ENCODE measurements at places on chromosomes 1 and 21.

DNA sequence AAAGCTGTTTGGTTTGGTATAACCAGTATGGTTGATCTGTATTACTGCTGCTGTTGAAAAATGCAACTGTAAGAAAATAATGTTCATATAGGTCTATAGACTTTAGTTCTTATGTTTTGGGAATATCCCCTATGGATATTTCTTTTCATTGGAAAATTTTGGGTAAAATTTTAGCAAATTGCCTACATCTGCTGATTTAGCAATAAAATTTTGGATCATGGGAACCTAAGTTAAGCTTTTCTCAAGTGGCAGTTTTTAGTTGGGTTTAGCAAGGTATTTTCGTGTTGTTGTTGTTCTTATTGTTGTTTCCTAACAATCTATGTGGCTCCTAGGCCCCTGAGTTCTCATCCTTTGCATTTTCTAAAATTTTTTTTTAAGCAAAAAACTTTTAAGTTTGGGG is 167.1 kb downstream of the PHTF1 start:
- no peak for DNase-seq

- DNase-seq: no peak
Measured at GRCh38 chr1:54516249-54516920, 31.6 kb upstream of the ACOT11 start.

- DNase-seq: no peak
Measured at GRCh38 chr1:227541796-227542152, 21.6 kb upstream of the ZNF678 start.

DNA sequence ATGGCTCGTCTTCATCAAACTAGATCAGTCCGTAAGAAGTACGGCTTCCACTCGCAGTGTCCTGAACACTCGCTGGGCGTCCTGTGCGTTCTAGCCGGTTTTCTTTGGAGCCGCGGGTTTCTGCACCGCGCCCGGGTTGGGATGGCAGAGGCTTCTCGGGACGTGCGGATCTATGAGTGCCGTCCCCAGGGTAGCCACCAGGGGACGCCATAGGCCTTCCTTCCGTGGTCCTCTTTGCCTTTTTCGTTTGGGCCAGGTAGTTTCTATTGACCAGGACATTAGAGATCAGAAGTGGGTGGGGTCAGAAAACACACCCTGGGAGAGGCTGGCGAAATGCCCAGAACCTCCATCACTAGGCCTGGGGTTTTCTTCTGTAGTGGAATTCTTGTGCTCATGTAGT is 273.8 kb downstream of the FAM72C start:
- no peak for DNase-seq

GRCh38 chr1:175630076-175630475 is 113.3 kb downstream of the TNR start:
- DNase-seq: no peak

- no peak for DNase-seq
Measured at GRCh38 chr1:5526385-5526750, 465.9 kb downstream of the NPHP4 start.

- no peak for DNase-seq
Measured at GRCh38 chr1:209304166-209304565, 279.3 kb upstream of the CAMK1G start.

DNA sequence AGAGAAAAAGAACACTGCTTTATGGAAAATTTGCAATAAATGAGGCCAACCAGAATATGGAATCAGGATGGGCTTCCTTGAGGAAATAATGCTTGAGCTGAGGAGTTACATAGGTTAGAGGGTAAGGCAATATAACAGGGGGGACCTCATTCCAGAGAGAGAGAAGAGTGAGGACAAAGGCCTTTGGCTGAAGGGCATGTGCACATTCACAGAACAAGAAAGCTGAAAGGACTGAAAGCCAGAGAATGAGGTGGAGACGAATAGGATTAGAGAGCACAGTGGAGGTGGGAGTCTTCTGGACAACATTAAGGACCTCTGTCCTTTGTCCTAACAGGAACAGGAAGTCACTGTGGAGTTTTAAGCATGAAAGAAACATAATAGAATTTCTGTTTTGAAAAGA is 60.7 kb upstream of the MROH9 start:
- no peak for DNase-seq

DNA sequence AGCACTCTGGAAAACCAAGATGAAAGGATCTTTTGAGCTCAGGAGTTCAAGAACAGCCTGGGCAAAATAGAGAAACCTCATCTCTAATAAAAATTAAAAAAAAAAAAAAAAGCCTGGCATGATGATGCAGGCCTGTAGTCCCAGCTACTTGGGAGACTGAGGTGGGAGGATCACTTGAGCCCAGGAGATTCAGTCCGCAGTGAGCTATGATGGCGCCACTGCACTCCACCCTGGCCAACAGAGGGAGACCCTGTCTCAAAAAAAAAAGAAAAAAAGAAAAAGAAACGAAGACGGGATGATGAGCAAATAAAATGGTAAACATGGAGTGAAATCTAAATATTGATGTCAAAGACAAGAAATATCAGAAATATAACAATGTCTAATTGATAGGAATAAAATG is 31.6 kb downstream of the ATP2B4 start:
- DNase-seq: no peak

GRCh38 chr1:52599236-52599635 is 2.9 kb upstream of the GPX7 start:
- DNase-seq: no peak

DNA sequence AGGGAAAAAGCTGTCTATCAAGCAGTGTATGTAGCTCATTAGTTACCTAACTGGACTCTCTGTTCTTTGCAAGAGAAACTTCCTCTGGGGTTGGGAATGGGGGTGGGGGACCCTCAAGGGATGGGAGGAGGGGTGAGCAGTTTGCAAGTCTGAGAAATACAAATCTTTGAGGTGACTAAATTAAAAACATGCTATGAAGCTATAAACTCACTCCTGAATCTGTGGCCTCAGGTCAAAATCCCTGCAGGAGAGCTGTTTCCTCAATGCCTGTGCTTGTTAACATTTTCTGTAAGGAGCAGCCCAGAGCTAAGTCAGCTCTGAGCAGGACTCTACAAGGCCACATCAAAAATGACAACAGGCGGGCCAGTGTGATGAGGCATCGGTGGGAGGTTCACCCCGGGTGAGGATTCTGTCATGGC is 32.8 kb upstream of the PTPRC start:
- DNase-seq: no peak

DNA sequence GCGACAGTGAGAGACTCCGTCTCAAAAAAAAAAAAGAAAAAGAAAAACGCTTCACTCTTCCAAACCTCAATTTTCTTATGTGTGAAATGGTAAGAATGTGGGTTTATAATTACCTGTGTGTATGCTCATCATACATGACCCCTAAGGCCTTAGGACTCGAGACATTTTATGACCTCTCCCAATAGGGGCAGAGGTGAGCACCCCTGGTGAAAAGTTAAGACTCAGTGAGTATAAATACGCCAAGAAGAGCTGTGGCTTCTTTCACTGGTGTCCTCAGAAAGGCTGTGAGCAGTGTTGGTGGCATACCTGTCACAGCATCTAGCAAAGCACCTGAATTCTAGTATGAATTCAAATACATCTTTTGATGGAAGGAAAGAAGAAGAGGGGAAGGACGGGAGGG is 7.8 kb upstream of the FCMR start:
- DNase-seq: no peak

- DNase-seq: no peak
Measured at GRCh38 chr1:210448297-210448892, 119.7 kb downstream of the HHAT start.

DNA sequence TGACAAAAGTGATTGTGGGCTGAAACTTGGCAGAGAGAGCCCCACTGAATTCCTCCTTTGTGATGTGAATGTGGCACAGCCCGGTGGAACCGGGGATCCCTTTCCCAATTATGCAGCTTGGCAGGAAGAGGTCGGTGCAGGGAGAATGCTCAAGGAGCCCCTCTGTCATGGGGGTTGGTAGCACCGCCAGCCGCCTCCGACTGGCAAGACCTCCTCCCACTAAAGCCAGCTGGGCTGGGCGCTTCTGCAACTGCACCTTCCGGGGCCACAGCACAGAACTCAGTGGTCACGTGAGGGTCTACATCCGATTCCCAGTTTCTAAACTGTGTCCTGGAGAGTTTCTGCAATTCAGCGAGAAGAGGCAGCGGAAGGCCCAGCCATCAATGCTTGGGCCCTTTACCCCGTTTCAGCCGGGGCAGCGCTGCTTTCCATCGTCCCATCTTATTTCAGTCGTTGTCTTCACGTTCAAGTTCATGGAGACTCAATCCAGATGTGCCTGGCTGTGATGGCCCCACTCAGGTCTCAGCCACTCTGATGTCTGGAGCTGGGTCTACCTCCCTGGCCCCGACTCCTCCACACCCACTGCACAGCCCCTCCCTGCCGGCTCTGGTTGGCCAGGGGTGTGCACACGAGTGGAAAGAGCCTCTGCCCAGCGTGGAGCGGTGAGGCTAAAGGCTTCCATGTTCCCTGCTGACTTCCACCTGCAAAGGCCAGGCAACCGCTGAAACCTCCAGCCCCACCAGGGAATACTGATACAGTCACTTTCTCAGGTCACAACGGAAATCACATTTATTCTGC is 39.8 kb upstream of the FHAD1 start:
- no peak for DNase-seq

- peak; percentile 55 for DNase-seq
Measured at GRCh38 chr1:31944205-31945089, 6.3 kb upstream of the PTP4A2 start.

DNA sequence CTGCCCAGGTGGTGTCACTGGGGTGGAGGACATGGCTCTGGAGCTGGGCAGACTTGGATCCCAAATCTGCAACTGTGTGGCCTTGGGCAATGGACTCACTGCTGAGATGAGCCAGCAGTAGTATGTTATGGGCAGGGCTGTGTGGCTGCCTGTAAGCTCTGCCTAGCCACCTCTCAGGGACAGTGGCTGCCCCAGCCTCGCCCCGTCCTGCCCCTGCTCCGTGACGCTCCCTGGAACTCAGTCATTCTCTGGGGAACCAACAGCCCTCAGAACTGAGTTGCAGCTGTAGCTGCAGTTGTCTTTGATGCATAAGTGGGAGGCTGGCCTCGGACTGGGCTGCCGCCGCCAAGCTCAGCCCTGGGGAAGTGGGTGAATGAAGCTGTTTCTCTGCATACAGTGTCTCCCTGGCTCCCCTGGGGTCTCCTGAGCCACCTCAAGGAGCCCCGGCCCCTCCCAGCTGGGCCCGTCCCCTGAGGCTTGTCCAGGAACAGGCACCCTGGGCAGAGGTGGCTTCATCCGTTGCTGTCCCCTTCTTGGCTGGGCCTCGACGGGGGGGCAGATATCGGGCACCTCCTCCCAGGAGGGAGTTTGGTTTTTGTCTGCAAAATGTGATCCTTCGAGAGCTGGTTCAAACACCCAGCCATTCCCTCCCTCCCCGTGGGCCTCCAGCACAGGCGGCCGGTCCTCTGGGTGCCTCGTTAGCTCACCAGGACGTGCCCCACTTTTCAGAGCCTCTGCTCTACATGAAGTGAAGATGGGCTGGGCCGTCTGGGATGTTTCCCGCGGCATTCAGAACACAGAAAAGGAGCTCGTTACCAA is 26.2 kb upstream of the PLCH2 start:
- DNase-seq: no peak

DNA sequence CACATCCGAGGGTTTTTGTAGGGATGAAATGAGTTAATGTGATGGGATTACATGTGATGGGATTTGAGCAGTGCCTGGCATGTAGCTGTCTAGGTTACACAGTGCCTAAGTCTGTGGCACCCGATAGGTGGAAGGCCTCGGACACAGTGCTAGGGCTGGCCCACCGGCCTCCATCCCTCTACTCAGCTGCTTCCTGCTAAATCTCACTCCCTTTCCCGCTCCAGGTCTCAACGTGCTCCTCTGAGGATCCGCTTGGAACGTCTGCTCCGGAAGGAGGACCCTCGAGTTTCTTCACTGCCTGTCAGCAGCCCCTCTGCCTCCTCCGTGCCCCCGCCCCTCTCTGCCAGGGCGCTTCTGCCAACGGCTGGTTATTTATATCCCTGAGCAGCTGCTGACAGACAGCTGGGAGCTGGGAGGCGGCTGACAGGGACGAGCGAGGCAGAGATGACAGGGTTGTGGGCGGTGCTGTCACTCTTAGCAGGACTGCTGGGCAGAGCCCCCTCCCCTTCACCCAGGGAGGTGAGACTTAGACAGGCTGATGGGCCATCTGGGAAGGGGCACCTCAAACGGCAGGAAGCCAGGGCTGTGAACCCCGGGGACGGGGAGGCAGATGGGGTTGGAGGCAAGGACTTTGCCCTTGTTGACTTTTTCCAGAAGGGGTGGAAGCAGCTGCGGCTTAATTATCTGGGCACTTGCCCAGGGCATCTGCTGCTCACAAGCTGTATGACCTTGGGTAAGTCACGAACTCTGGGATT is 26.6 kb upstream of the LRRN2 start:
- DNase-seq: no peak

DNA sequence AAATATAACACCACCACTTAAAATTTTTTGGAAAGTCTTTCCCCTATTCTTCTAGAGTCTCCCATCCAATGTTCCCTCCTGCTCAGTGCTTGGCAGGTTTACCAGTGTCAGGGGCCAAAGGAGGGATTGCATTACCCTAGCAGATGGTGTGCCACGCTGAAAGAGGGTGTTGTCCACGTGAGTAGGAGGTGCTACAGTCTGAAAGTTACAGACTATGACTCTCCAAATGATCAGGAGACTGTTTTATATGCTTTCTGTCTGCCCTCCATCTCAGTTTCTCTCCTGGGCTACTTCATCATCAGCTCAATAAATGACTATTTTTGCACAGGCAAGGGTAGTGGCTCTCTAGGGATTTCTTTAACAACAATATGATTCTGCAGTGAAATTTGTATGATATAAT is 31.3 kb upstream of the ANGPTL7 start:
- no peak for DNase-seq

- DNase-seq: no peak
Measured at GRCh38 chr1:9453779-9454418, 85.4 kb upstream of the SLC25A33 start.

DNA sequence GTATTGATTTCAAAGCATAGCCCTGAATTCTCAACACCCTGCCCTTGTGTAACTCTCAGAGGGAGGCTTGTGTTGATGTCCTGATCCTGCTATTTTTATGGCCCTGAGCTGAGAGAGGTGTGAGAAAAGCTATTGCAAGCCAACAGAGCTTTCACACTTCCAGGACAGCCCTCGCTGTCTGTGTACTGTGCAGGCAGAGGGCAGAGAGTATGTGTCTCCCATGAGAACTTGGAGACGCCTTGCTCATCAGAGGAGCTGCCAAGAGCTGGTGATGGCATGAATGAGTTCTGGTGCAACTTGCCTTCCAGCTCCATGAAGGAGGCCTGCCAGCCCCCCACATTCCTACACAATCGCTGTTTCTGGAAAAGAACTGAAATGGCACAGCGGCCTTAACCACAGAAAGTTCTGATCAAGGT is 144.1 kb upstream of the AJAP1 start:
- DNase-seq: no peak
